ENCODE measurements at places on chromosomes 5 and 9. TPM values are rescaled to one million over a fixed set of nuclear protein-coding genes. Genes with fewer than 3 reads are reported as not detected.

- H3K36me3 ChIP-seq: no peaks in the 10 kb centered on the region
- H3K27me3 ChIP-seq: no peaks in the 10 kb centered on the region
- H3K4me1 ChIP-seq: no peaks in the 10 kb centered on the region
- H3K4me3 ChIP-seq: no peak overlapping the region
- H3K27ac ChIP-seq: no peak overlapping the region
These were observed 868.5 kb downstream of the MAT2B start for GRCh38 chr5:164373876-164374275.

GRCh38 chr5:42832060-42832459 is 20.4 kb upstream of the SELENOP start:
- no peak overlapping the region for H3K4me3 ChIP-seq
- no peaks in the 10 kb centered on the region for H3K36me3 ChIP-seq
- no peak overlapping the region for H3K27ac ChIP-seq
- no peaks in the 10 kb centered on the region for H3K27me3 ChIP-seq
- H3K4me1 ChIP-seq: no peaks in the 10 kb centered on the region
- no peak for DNase-seq

GRCh38 chr5:137105351-137106035 is 393.6 kb downstream of the SPOCK1 start:
- no peak for DNase-seq
- H3K4me3 ChIP-seq: no peak overlapping the region
- H3K27me3 ChIP-seq: no peaks in the 10 kb centered on the region
- H3K27ac ChIP-seq: no peak overlapping the region

- DNase-seq: no peak
- H3K36me3 ChIP-seq: no peaks in the 10 kb centered on the region
- H3K4me1 ChIP-seq: peaks cover 21% of the 10 kb centered on the region
These were observed 68.4 kb downstream of the TTC39B start for GRCh38 chr9:15238646-15239045.

- H3K4me1 ChIP-seq: no peaks in the 10 kb centered on the region
- no peak for DNase-seq
- no peak overlapping the region for H3K4me3 ChIP-seq
- no peaks in the 10 kb centered on the region for H3K36me3 ChIP-seq
- H3K27ac ChIP-seq: no peak overlapping the region
These were observed 24.2 kb upstream of the ZNF618 start for GRCh38 chr9:113851873-113852272.

DNA sequence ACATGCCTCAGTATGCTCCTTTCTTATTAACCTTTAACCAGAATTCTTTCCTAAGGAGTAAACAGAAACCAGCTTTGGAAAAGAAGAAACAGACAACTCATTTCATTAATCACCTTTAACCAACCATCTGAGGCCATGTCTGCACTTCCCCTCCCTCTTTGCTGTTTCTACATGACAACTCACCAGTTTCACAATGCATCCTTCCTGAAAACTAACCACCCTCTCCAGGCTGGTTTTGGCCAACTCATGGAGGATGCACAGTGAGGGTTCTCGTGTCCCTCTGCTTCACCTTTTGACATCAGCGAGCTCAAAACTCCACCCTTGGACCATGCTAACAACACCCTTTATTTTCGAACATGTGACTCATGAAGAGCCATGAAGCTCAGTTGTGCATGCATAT is 244.1 kb downstream of the ELAVL2 start:
- no peak for DNase-seq
- H3K27ac ChIP-seq: no peak overlapping the region
- H3K27me3 ChIP-seq: no peaks in the 10 kb centered on the region

DNA sequence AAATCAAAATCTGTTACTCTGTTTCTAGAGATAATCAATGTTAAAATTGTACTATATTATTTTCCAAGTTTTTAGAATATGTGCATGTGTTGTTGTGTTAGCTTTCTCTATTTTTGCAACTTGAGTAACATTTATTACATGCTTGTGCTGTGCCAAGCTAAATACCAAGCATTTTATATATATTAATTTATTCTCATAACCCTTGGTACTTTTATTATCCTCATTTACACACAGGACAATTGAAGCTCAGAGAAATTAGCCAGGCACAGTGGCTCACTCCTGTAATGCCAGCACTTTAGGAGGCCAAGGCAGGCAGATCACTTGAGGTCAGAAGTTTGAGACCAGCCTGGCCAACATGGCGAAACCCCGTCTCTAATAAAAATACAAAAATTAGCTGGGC is 254.0 kb upstream of the DMRT1 start:
- H3K27me3 ChIP-seq: no peaks in the 10 kb centered on the region
- H3K4me1 ChIP-seq: peaks cover 7% of the 10 kb centered on the region
- DNase-seq: no peak
- H3K27ac ChIP-seq: no peak overlapping the region
- H3K36me3 ChIP-seq: no peaks in the 10 kb centered on the region

The GHR gene
- total RNA-seq: 1.5 TPM

The SNCAIP gene
- total RNA-seq: 4.0 TPM

The ARL14EPL gene
- not detected for total RNA-seq

The GPR151 gene
- not detected for total RNA-seq

The FAM170A gene
- total RNA-seq: not detected

The FOXD4L5 gene
- not detected for total RNA-seq

All from GM23248 (cell line).